ENCODE measurements at places on chromosomes 16 and 17.

DNA sequence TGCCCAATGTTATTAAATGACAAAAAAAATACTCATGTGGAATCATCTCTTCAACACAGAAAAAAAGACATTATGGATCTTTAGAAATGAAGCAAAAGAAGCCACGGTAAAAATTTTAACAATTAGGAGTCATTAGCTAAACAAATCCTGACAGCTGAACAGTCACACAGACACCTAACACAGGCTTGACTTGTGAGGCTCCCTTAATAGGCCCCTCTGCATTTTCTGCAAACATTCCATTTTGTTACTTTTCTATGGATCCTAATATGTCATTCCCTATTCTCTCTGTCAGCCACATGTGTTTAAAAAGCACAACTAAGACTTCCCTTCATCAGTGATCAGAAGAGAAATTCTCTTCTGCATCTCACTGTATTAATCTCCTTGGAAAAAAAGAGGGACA lies 1331.5 kb downstream of the CDH8 start:
- DNase-seq: no peak

DNA sequence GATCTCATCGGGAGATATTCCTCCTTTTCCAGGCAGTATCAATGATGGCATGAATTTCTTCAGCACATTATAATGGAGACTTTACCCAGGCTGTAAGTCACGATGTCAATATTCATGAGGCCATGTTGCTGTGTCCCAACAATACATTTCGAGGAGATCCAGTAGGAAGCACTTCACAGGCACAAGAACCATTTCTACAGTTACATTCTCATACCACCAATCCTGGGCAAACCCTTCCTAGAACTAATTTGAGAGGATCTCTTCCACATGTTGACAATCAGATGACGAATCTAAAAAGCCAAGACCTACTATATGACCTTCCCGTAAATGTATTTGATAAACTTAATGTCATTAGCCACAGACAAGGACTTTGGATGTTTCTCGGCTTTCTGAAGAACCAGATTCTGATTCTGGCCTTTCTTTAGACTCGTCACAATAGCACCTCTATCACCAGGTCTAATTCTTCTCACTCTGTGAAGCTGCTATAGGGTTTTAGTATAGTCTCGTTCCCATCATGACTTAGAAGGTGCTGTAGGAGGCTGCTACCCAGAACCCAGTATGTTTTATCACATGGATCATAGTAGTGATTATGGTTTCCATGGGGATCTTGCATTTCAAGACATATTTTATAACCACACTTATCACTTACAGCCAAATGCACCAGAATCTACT lies 40.2 kb downstream of the C16orf87 start:
- DNase-seq: no peak

GRCh38 chr16:29736112-29736511 lies 9.7 kb downstream of the C16orf54 start:
- DNase-seq: no peak

- DNase-seq: no peak
These were observed 1.8 kb upstream of the FLOT2 start for GRCh38 chr17:28899212-28899815.

- DNase-seq: peak; percentile 53
These were observed 52.5 kb upstream of the MTSS2 start for GRCh38 chr16:70738083-70738977.

- DNase-seq: no peak
These were observed 7.4 kb upstream of the CIAO3 start for GRCh38 chr16:747978-748746.

DNA sequence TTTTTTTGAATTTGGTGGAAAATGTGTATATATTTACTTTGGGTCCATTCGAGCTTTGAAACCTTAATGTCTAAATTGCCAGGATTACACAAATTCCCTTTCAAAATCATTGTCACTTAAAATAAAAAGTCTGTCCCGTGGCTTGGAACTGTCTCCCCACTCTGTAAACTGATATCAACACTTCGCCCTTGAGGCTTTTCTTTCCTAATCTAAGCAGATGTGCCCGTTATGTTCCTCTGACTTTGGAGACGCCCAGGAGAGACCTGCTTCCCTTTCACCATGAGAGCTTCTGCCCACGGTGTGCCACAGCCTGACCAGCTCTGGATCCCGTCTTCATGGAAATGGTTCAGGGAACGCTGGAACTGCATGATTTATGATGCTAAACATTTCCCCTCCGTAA lies 151.3 kb downstream of the C16orf95 start:
- DNase-seq: no peak

GRCh38 chr17:79252886-79253285 lies 178.3 kb downstream of the ENGASE start:
- no peak for DNase-seq

DNA sequence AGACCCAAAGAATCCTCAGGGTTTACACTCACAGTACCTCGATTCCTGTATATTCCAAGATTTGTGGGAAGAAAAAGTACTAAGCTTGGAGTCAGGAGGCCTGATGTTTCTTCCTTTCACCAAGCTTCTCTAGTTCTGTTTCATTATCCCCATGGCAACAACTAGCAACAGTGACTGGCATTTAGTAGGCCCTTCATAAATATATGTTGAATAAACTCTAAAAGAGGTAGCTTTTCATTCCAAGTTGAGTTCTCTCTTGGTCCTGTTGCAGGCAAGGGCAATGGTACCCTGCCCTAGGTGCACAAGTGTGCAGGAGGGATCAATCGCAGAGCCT lies 527 bp upstream of the UBE2Z start:
- no peak for DNase-seq

- peak; percentile 99 for DNase-seq
These were observed 9.3 kb downstream of the PGAP3 start for GRCh38 chr17:39678340-39679116.

- DNase-seq: peak; percentile 80
These were observed 43.8 kb downstream of the DNAJA2 start for GRCh38 chr16:46929378-46930332.

DNA sequence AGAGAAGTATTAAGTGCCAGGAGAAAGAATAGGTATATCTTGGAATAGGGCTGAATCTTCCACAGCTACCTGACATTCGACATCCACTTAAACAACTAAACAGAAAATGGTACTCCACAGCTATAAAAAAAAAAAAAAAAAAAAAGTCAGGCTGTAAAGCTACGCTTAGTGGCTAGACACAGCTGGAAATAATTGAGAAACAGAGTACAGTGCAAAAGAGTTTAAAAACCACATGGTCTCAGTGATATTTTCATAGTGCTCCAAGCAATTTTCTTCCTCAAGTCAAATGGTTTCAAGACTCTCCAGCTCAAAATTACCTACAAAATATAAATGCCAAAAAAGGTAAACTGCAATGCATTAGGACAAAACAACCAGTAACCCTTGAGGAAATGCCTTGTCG lies 607.1 kb downstream of the KCNJ2 start:
- DNase-seq: no peak

DNA sequence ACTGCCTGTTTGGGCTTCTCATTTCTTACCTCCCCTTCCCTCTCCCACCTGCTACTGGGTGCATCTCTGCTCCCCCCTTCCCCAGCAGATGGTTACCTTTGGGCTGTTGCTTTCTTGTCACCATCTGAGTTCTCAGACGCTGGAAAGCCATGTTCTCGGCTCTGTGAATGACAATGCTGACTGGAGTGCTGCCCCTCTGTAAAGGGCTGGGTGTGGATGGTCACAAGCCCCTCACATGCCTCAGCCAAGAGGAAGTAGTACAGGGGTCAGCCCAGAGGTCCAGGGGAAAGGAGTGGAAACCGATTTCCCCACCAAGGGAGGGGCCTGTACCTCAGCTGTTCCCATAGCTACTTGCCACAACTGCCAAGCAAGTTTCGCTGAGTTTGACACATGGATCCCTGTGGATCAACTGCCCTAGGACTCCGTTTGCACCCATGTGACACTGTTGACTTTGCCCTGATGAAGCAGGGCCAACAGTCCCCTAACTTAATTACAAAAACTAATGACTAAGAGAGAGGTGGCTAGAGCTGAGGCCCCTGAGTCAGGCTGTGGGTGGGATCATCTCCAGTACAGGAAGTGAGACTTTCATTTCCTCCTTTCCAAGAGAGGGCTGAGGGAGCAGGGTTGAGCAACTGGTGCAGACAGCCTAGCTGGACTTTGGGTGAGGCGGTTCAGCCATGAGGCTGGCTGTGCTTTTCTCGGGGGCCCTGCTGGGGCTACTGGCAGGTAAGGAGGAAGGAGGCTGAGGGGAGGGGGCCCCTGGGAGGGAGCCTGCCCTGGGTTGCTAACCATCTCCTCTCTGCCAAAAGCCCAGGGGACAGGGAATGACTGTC lies at the start of gene CD68:
TSS of gene CD68 (plus strand) at position 638 of the 833 bp plus-strand sequence. CDS start at position 678, 40 bp downstream.
- DNase-seq: peak; percentile 76

- DNase-seq: no peak
These were observed 9.2 kb upstream of the ZNF652 start for GRCh38 chr17:49370971-49371834.

GRCh38 chr17:48483471-48484131 lies 47.2 kb downstream of the HOXB1 start:
- DNase-seq: peak; percentile 66

- DNase-seq: peak; percentile 85
These were observed 39.4 kb downstream of the TUBD1 start for GRCh38 chr17:59853168-59853918.

DNA sequence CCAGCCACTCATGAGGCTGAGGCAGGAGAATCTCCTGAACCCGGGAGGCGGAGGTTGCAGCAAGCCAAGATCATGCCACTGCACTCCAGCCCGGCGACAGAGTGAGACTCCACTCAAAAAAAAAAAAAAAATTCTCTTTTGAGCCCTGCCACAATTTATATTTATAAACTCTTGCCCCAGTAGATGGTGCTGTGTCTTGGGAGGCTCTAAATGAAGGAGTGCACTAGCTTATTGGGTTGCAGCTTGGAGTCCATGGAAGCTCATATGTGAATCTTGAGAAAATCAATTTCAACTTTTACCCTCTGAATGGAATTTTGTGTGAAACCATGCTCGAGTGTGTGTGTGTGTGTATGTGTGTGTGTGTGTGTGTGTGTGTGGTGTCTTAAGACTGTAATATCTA lies 420.1 kb downstream of the HS3ST4 start:
- DNase-seq: no peak

DNA sequence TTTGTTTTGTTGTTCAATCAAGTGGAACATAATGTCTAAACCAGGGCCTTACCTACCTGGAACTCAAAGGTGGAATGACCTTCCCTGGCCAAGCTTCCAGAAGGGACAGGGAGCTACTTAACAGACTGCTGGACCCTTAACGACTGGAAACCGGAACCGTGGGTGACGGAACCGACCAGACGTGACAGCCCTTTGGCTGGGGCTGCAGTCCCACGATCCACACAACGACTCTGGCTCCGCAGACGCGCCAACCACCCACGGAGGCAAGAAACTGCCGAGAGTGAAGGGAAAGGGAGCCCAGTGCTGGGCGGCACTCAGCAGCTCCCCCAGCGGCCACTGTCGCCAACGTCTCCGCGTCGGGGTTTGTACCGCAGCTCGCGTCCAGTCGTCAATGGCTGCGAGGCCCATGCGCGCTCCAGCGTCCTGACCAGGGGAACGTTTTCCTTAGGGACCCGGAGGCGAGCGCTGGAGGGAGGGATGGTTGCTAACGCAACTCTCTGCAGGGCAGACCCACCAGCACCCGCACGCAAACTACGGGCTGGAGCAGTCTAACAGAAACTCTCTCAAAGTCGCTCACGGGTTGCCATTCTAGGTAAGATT lies 5.5 kb upstream of the KIF22 start:
- DNase-seq: peak; percentile 72
